ENCODE measurements at places on chromosomes 2 and 18. TPM values are rescaled to one million over a fixed set of nuclear protein-coding genes. Genes with fewer than 3 reads are reported as not detected.

DPP10 gene
- polyA plus RNA-seq: not detected

RAPH1 gene
- not detected for polyA plus RNA-seq

PKDCC gene
- polyA plus RNA-seq: 0.78 TPM

KRTCAP3 gene
- polyA plus RNA-seq: 0.71 TPM

CRIM1 gene
- 2.5 TPM for polyA plus RNA-seq

DNER gene
- polyA plus RNA-seq: not detected

DNA sequence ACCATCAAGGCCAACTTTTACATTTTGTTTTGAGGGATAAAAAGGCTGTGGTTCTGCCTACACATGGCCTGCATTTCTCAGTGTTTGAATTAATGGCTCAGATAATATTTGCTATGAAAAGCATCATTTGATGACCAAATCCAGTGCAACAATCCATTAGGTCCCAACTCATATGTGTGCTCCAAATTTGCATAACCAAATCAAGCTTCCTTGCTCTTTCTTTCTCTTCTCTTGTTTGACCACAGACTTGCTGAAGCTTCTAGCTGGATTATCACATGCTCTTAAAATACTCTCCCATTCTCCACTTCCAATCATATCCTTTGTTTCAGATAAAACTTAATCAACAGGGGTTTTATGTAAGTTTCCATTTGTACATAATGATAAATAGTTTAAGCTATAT, 147.0 kb downstream of the TCF4 start:
- no peak overlapping the region for H3K4me3 ChIP-seq
- DNase-seq: no peak
- H3K4me1 ChIP-seq: no peaks in the 10 kb centered on the region
- no peak overlapping the region for H3K27ac ChIP-seq

DNA sequence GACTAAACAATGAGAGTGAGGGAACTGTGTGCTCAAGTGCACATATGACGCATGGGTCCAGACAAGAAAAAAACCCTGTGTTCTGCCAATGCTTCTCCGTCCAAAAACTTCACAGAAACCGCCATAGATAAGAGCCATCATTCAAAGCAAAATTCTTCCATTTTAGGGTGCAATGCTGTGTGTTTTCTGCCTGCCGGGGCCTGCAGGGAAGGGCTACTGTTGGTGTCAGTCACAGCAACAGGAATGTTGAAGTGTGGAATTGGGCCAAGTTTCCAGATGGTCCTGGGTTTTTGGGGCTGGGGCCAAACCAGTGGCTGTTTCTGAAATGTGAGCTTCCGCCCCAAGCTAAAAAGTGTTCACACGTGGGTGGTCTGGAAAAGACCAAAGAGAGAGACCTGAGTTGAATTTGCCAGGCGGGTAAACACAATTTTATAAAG, 677 bp upstream of the MC2R start:
- H3K4me1 ChIP-seq: no peaks in the 10 kb centered on the region
- DNase-seq: no peak
- no peak overlapping the region for H3K4me3 ChIP-seq
- H3K27me3 ChIP-seq: no peaks in the 10 kb centered on the region
- H3K36me3 ChIP-seq: no peaks in the 10 kb centered on the region

GRCh38 chr2:168180914-168181313, 66.5 kb downstream of the STK39 start:
- peaks cover 18% of the 10 kb centered on the region for H3K4me1 ChIP-seq
- H3K36me3 ChIP-seq: peaks cover 6% of the 10 kb centered on the region
- DNase-seq: no peak
- no peak overlapping the region for H3K4me3 ChIP-seq

GRCh38 chr2:68359889-68360288, 5.2 kb upstream of the PLEK start:
- H3K27ac ChIP-seq: no peak overlapping the region
- H3K4me1 ChIP-seq: peaks cover 21% of the 10 kb centered on the region
- no peak for DNase-seq
- H3K36me3 ChIP-seq: no peaks in the 10 kb centered on the region

- H3K4me3 ChIP-seq: no peak overlapping the region
- H3K27ac ChIP-seq: no peak overlapping the region
- no peaks in the 10 kb centered on the region for H3K27me3 ChIP-seq
- H3K4me1 ChIP-seq: peaks cover 6% of the 10 kb centered on the region
- peaks cover 4% of the 10 kb centered on the region for H3K36me3 ChIP-seq
Measured at GRCh38 chr18:9337873-9338272, 3.3 kb downstream of the TWSG1 start.

DNA sequence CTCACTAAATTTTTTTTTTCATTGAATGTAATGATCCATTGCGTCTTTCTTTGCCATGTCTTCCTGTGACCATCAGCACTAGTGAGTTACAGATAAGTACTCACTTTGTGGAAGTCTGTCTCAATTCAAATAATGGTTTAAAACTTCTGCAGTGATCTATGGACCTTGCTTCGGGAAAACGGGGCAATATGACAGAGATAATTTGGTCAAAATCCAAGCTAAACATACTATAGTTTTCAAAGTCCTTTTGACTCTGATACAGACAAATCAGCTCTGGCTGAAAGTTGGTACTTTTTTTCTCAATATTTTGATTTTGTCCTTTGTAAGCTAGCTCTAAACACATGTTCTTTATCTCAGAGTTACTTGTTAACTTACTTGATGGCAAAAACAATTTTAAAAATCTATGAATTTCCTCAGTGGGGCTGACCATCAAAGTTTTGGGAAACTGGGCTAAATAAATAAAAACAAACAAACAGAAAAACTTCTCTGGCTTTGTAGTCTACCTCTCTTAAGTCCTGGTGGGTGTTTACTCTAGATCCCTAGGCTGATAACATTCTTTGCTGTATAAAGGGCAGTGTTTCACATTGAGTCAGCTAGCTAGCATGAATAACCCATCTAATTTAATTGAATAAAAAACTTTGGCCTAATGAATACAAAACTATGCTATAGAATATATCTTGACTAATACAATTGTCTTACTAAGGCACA, 327.6 kb downstream of the RDH14 start:
- H3K4me3 ChIP-seq: no peak overlapping the region
- no peaks in the 10 kb centered on the region for H3K36me3 ChIP-seq
- H3K27me3 ChIP-seq: no peaks in the 10 kb centered on the region
- no peaks in the 10 kb centered on the region for H3K4me1 ChIP-seq

DNA sequence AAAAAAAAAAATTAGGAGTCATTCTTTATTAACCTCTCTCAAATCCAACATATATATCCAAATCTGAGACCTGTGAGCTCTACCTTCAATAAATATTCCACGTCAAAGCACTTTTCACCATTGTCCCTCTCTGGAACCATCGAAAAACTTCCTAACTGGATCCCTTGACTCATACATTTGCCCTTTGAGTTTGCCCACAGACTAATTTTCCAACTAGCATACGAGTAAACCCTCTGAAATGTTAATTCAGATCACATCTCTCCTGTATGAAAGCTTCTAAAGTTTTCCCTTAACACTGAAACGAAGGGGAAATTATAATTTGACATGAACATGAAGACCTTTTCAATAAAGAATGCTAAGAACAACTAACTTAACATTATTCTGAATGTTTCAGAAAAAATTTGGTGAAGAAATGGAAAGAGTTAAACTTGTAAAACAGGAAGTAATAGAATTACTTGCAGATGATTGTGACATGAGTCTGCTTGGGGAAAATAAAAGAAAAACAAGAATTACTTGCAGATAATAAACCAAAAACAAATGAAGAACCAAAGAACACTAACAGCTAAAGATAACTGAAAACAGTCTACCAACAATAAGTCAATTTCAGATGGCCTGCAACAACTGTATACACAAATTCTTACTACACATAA, 110.6 kb downstream of the C2orf74 start:
- DNase-seq: no peak
- H3K36me3 ChIP-seq: peaks cover 6% of the 10 kb centered on the region
- H3K4me1 ChIP-seq: no peaks in the 10 kb centered on the region
- H3K27me3 ChIP-seq: no peaks in the 10 kb centered on the region
- no peak overlapping the region for H3K27ac ChIP-seq
- H3K4me3 ChIP-seq: no peak overlapping the region

GRCh38 chr2:162265666-162266459, 22.6 kb upstream of the FAP start:
- peaks cover 9% of the 10 kb centered on the region for H3K36me3 ChIP-seq
- H3K27me3 ChIP-seq: no peaks in the 10 kb centered on the region
- peaks cover 12% of the 10 kb centered on the region for H3K4me1 ChIP-seq
- H3K27ac ChIP-seq: no peak overlapping the region
- DNase-seq: no peak

- no peaks in the 10 kb centered on the region for H3K4me1 ChIP-seq
- H3K27ac ChIP-seq: no peak overlapping the region
- no peak for DNase-seq
- H3K27me3 ChIP-seq: no peaks in the 10 kb centered on the region
- no peak overlapping the region for H3K4me3 ChIP-seq
Measured at GRCh38 chr2:230075988-230076631, 7.4 kb upstream of the SLC16A14 start.

DNA sequence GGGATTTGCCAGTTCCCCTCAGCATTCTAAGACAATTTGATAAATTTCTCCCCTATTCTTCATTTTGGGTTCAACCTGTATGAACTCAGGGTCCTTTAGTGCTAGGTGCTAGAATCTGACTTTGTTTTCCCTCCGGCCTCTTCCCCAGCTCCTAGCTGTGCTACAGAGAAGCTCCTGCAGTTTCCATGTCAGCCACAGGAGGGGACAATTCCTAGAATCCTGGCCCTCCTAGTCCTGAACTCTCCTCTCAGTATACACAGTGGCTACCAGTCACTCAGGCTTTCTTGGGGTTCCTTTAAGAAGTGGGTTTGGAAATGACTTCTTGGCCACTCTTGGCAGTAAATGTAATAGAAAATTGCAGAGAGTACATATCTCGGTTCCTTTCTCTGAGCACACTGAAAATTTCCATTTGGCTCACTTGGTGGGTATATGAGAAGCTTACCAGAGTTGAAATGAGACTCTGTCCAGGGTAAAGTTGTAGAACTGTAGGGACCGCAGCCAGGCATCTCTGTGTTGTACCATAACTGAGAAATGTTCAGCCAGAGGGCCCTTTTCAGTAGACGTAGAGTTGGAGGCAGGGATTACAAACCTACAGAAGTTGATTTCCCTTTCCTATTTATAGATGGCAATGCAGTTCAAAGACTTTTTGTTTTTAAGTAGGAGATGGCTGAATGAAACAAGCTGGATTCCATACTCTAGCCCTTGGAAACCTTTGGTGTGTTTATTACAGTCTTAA, 5.0 kb upstream of the CHST10 start:
- DNase-seq: no peak
- no peak overlapping the region for H3K27ac ChIP-seq
- no peaks in the 10 kb centered on the region for H3K36me3 ChIP-seq

DNA sequence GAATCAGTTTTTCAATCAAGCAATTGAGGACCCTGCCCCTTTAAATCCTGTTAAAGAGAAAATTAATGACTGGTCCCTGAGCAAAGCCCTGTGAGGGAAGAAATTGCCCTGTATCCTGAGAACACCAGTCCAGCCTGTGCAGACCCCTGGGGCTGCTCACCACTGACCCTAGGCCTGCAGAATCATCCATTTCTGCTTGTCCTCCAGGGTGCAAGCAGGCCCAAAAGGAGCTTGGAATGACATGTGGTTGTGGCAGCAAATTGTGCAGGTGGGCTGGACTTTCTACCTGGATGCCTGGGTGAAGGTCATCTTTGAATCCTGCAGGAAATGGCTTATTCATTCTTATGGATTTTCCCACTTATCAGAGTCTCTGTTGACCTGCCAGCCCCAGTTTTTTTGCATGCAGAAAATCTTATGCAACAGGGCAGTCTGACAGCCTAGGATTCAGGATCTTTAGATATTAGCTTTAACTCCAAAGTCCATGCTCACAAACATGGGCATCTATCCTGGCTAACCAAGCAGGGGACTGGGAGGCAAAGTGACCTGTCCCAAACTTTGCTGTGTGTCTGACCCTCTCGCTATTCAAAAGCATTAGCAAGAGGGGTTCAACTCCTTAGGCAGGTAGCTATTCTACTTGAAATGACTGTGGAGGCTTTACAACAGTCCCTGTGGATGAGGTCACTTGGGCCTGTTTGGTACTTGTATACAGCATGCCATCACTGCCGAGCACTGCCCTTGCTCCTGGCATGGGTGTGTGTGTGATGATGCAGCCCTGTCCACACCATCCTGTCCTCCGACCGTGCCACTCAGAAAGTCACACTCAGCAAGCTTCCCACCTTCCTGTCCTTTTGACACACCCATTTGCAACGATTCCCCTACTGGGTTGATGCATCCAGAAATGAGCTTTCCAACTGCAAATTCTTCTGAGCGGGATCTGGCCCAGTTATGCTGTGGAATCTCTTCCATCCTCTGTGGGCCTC, 85.3 kb downstream of the CAPN13 start:
- no peak overlapping the region for H3K27ac ChIP-seq
- no peaks in the 10 kb centered on the region for H3K36me3 ChIP-seq
- DNase-seq: no peak
- no peaks in the 10 kb centered on the region for H3K4me1 ChIP-seq
- no peak overlapping the region for H3K4me3 ChIP-seq
- H3K27me3 ChIP-seq: peaks cover 4% of the 10 kb centered on the region

GRCh38 chr2:57733956-57734355, 312.6 kb upstream of the VRK2 start:
- H3K27ac ChIP-seq: no peak overlapping the region
- no peaks in the 10 kb centered on the region for H3K4me1 ChIP-seq
- no peaks in the 10 kb centered on the region for H3K27me3 ChIP-seq
- H3K36me3 ChIP-seq: no peaks in the 10 kb centered on the region
- no peak for DNase-seq
- no peak overlapping the region for H3K4me3 ChIP-seq

- H3K27me3 ChIP-seq: no peaks in the 10 kb centered on the region
- DNase-seq: peak; percentile 89
- H3K4me1 ChIP-seq: peaks cover 29% of the 10 kb centered on the region
- no peak overlapping the region for H3K4me3 ChIP-seq
Measured at GRCh38 chr2:240579771-240580614, 6.5 kb upstream of the CAPN10 start.

DNA sequence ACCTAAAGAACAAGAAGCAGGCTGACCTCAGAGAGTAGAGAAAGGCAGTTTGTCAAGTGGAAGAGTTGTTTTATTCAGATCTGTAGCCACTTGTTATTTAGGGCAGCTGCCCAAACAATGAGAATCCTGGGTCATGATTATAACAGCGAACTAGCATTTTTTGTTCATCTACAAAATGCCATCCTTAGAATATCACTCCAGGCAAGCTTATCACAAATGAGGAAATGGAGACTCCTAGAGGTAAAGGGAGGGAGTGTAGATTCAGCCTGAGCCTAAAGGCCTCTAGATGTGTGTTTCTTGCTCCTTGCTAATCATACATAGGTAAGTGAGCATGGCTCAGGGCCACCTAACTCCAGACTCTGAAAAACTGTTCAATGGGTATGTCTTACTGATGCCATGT, 126.1 kb downstream of the HNMT start:
- H3K27me3 ChIP-seq: no peaks in the 10 kb centered on the region
- H3K4me3 ChIP-seq: no peak overlapping the region
- H3K36me3 ChIP-seq: no peaks in the 10 kb centered on the region
- DNase-seq: no peak
- no peak overlapping the region for H3K27ac ChIP-seq
- H3K4me1 ChIP-seq: no peaks in the 10 kb centered on the region

DNA sequence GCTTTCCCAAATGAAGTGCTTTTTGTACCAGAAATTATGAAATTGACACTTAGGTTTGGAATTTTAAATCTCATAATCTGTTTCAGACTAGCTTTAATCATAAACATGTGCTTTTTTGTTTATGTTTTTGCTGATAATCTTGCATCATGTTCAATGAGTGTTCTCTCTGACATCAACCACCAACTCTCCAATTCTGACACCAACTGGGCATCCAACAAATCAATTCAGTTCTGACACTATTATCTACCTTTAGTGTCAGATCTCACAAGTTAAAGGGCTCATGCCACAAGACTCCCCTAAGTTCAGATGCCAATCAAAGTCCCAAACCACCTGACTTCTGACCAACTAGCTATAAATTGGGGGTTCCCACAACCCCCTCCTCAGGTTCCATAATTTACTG, 19.6 kb downstream of the PELI1 start:
- no peaks in the 10 kb centered on the region for H3K36me3 ChIP-seq
- no peak overlapping the region for H3K4me3 ChIP-seq
- no peak for DNase-seq
- H3K27me3 ChIP-seq: no peaks in the 10 kb centered on the region
